KG1 (cell line): ENCODE measurements at places on chromosomes 12 and 14.

DNA sequence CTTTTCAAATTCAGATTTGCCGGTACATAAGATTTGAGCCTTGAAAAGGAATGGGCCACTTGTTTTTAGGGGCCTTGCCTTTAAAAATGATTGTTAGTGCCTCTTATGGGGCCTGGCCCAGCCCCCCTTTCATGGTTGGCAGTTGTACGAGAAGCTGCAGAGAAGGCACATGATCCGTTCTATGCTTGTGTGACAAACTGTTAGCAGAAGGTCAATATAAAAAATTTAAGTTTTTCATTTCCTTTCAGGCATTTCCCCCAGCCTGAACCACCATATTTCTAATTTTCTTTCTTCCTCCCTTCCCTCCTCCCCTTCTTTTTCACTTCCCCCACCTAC is 119.1 kb downstream of the PLXNC1 start:
- DNase-seq, result no peak

- DNase-seq, result no peak
Observed at GRCh38 chr14:105425823-105426247, 6.2 kb downstream of the MTA1 start.

DNA sequence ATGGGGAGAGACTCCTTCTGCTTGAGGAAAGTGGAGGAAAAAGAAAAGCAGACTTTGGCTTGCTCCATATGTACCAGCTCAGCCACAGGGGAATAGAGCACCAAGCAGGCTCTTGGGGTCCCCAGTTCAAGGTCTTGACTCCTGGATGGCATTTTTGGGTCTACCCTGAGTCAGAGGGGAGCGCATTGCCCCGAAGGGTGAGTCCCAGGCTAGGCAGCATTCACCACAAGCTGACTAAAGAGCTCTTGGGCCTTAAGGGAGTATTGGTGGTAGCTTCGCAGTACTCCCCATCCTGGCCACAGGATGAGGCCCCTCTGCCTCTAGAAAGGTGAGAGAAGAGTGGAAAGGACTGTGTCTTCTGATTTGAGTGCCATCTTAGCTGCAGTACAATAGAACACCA is 19.8 kb upstream of the UNC79 start:
- no peak for DNase-seq

GRCh38 chr14:35146711-35147149 is 24.4 kb downstream of the PRORP start:
- DNase-seq, result no peak

DNA sequence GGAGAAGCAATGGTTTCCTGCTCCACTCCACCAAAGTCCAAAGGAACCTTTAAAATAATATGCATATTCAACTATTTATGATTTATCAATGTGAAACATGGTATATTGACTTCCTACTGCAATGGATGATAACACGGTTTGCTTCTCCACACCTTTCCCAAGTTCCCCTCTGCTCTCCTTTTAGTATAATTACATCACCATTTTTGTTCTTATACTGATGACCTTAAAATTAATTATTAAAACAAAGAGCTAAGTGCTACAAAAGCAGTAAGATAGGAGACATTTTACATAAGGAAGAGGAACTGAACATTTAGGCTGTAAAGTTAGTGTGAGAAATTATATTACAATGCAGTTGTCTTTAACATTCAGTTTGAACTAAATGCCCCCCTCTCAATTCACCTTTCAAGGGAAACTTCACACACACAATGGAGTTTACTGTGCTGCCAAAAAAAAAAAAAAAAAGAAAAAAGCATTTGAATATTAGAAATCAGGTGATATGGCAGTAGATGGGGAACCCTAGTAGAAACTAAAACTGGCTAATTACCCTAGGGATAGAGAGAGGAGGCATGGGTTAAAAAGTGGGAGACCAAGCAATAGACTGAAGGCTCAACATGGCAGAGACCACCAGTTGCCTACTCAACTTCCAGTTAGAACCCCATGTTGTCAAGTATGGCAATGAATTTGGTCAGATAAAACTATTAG is 37.1 kb upstream of the STK38L start:
- no peak for DNase-seq

DNA sequence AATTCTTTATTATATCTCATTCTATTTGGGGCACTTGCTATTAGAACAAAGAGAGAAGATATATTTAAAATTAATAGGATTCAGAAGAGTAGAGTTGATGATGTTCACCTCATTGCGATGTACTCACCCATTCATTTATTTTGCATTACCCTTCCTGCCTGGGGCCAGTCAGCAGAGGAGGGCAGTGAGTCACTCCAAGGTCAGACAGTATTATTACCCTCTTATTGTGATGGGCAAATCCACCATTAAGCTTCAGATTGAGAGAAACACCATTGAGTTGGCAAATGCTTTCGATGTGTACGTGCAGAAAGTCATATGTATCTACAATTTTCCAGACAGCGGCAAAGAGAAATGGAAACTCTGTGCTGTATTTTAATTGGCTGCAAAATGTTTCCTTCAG is 134.2 kb downstream of the BICD1 start:
- no peak for DNase-seq

DNA sequence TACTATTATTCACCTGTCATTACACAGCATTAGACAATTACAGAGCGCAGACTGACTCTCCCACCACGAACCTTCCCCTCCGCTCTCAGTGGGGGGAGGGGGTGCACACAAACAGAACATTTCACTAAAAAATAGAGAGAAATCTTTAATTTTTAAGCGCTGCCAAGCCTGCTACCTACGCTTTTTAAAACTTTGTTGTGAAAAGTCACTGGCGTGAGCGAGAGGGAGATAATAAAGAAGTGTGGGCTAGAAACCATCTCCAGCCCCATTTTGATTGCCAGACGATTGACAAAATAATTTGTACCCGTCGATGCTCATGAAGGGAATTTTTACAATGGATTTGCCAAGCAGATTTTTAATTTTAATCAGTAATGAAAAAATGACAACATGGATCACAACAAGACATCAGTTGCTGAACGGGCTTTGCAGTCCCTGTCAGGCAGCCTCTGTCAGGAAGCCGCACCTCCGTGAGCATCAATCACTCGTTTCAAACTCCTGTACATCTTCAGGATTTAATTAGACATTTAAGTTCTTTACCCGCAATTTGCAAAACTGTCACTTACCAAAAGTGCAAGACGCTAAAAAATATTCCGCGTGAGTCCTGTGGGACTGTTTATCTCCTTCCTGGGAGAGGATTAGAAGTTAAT is 209.1 kb downstream of the BCL11B start:
- DNase-seq, result no peak

GRCh38 chr14:72619881-72620280 is 274.0 kb downstream of the DPF3 start:
- DNase-seq, result no peak

DNA sequence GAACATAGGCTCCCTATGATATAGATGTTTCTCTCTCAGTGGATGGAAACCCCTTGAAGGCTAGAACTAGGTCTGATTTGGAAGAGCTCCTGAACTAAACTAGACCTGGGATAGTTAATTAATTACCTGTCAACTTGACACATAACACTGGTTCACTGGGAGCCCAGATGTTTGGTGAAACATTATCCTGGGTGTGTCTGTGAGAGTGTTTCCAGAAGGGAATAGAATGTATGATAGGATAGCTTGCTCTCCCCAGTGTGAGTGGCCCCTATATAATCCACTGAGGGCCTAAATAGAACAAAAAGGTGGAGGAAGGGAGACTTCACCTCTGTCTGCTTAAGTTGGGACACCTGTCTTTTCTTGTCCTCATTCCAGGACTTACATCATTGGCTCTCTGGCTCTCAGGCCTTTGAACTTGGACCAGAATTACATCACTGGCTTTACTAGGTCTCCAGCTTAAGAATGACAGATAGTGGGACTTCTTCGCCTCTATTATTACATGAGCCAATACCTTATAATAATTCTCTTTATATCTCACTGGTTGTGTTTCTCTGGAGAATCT is 194.1 kb downstream of the KTN1 start:
- no peak for DNase-seq

- DNase-seq, result no peak
Observed at GRCh38 chr14:95256776-95257060, 63.0 kb downstream of the CLMN start.

DNA sequence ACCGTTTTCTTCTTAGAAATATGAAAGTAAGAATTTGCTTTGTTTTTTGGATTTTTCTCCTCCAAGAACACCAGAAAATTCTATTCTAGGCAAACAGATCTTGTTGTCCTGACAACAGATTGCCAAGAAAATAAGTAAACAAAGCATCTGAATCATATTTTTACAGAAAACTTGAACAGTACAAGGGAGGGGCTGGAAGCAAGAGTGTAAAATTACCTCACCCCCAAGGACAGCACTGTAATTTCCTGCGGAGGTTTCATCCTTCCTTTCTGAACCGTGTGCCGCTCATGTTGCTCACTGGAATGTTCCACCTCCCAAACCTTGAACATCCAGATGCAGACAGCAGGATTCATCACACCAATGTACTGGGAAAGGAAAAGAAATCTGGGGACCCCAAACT is 5.4 kb upstream of the CAMKK2 start:
- DNase-seq, result no peak

DNA sequence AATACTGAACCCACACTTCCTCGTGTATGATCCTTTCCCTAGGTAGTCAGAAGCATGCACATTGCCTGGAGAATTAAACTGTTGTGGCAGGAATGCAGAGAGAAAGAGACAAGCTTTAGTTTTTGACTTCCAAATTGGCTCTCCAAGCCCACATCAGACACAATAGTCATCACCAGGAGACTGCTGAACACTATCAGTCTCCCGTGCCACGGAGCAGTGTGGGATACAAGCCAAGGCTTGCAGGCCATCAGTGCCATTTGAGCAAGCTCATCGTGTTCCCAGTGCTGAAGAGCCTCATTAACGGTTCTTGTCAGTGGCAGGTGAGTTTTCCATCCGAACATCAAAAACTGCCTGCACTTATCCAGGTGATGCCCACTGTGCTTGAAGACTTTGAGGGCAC is 410.8 kb downstream of the NAV3 start:
- no peak for DNase-seq

GRCh38 chr12:75876832-75877762 is 154.5 kb downstream of the PHLDA1 start:
- DNase-seq, result no peak

- DNase-seq, result no peak
Observed at GRCh38 chr12:131105351-131105735, 151.6 kb downstream of the ADGRD1 start.

DNA sequence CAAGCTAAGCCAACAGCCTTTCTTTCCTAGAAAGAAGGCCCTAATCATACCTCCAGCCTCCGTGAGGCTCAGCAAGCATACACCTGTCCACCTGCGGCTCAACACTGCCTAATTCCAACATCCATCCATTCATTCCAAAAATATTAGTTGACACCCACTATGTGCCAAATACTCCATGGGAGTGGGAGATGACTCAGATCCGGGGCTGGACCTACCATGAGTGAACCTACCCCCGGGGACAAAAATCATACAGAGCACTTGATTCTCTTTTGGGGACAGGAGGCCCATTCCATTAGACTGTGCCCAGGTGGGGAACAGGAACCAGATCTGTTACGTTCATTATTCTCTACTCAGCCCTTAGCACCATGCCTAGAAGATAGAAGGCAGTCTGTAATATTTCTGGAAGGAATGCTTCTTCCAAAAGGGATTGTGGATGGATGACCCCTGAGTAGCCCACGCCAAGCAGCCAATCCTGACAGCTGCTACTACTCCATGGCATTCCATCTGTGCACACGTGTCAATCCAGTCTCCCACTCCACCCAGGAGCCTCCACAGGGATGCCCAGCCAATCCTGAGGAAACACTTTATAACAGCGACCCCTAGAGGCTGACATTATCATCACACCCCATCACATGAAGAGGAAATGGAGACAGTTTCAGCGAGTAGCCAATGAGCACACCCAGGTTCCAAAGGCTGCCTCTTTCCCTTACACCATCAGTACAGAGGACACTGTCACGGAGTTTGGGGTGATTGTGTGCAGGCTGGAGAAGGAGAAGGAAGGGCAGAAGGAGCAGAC is 170.7 kb downstream of the ESRRB start:
- no peak for DNase-seq

GRCh38 chr12:94813314-94813713 is 163.0 kb upstream of the TMCC3 start:
- no peak for DNase-seq

DNA sequence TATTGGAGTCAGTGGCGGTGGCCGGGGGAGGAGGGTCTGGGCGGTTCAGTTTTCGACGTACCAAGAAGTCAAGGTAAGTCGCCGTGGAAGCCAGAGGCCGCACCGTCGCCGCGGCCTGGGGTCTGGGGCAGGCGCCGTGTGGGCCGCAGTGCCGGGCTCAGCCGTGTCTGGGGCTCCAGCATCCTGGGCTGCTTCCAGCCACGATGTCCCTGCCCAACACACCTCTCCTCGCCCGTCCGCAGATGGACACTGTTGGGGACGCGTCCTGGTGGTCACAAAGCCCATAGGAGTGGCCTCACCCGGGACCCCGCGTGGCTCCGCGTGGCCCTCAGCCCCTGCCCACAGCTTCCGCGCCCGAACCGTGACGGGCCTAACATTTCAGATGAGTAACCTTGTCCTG is 59.1 kb downstream of the FBRSL1 start:
- no peak for DNase-seq

- DNase-seq, result no peak
Observed at GRCh38 chr14:71050227-71050823, 143.1 kb downstream of the PCNX1 start.

DNA sequence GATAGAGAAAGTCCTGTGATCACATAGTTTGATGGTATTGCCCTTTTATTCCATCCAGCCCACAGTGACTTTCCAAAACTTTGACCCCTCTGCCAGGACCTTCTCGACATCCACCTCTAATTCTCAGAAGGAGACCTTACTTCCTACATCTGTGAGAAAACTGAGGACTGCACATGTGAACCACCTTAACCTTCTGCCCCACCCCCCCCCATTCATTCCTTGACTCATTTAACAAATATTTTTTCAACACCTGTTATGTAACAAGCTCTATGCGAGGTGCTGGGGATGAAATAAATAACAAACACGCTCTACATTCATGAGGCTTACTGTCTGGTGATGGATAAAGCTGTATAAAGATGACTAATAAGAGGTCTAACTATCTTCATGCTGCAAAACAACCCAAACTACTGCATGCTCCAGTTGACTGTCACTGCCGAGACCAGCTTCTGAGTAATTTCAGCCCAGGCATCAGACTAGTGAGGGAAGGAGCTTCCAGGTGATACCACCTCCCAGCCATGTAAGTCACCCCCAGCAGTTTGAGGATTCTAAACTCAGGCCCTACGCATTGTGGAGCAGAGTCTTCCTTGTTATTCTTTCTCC is 1.9 kb upstream of the HAL start:
- DNase-seq, result no peak

GRCh38 chr12:122865268-122866231 is 30.3 kb downstream of the HIP1R start:
- no peak for DNase-seq
